Fibroblast of skin of right biceps (primary cell): ENCODE measurements at places on chromosomes 12 and 14.

- DNase-seq, result no peak
Measured at GRCh38 chr12:116773276-116773731, 35.2 kb downstream of the RNFT2 start.

DNA sequence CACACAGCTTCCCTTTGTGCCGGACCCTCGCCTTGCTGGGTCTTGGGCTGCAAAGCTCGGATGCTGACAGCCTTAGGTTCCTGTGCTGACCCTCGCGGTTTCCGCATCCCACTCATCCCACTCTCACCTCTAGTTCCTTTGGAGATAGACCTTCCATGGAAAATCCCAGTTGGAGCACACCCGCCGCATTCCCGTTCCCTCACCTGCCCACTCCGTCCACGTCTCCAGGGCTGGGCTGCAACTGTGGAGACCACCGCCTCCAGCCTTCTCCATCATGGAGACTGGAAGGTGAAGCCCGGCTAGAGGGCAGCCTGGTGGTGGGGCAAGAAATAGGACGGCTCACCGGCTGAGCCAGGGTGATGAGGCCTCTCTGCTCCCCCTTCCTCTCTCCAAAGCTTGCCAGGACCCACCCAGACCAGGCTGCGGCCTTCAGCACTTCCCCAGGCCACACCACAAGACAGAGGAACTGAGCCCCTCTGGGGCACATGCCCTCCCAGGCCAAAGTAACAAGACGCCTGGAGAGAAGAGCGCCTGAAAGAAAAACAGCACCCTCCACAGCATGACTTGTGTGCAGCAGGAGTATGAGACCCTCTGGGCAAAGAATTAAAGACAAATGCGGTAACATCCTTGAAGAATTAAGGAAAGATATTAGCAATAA is 15.0 kb downstream of the TMEM121 start:
- no peak for DNase-seq

DNA sequence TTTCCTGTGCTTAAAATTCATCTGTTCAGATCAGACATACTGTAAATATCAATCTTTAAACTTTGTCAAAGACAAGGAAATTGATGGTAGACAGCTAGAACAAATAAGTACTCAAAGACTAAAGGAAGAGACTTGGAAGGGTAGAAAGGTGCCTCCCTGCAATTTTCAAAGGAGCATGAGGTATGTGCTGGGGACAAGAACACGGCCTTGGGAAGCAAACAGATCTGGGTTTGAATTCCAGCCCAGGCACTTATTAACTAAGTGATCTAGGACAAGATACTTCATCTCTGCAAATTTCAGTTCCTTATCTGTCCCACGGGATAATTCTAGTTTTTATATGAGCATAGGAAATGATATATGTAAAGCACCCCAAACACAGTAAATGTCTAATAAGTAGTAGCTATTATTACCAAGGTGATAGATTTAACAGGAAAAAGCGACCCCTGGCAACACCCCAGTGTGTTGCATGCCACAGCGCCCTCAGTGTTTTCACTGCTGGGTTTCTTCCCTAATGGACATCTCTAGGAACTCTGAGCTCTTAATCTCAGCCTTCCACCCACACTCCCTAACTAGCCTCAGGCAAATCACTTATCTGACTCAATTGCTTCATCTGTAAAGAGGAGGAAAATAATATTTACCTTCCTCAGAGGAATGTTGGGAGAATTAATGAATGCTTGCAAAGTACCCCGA is 44.7 kb upstream of the BMP4 start:
- DNase-seq, result no peak

DNA sequence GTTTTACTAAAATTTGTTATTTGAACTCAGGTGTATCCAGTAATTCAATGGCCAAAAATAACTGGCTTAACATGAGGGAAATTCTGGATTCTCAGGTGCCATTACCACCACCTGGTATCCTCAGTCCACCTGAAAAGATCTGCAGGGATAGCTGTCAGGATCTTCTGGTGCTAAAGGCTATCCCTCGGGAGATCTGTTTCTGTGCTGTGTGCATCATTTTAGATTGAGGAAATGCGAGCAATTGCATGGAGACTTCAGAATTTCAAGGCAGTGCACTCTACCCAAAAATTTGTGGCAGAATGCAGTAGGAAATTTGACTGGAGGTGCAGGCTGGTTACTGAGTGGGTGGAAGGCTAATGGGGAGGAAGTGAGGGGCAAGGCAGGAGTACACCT is 26.4 kb downstream of the ZCCHC8 start:
- no peak for DNase-seq

DNA sequence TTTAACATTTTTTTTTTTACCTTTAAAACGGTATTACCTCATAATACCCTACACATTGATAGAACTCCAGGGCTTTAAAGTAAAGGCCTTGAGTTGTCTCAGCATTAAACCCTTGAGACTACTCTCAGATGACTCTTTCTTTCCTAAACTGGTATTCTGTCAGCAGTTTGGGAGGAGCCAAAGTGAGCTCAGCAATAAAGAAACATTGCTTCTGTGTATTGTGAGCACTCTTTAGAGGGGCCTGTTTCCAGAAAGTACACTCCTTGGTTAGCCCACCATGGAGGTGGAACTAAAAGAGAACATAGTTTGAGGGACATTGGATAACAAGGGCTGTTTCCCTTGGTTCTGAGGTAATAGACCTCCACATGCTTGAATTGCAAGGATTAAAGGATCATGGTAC is 20.4 kb downstream of the MAP3K12 start:
- DNase-seq, result no peak

DNA sequence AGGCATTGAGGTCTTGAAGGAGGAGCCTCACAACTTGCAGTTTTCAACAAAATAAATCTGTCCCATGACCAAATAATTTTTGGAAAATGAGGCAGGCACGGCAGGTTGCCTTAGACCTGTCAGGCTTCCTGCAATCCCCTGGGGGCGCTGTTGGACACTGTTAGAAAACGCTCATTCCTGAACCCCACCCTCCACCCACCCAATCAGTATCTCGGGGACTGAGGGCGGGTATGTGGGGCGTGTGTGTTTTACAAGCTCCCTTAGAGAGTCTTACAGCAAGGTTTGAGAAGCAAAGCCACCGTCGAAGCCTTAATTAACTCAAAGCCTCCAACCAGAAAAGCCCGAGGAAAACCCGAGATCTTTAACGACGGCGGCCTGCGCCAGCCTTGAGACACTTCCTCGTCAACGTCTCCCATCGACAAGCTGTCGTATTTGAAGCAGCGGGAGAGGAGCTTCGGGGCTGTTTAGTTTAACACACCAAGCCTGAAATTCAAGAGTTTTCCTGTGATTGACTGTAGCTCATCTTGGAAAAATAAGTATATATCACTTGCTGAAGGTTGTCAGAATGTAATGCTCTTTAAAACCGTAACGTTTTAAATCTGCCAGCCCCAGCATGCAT is 123.0 kb downstream of the GLT1D1 start:
- no peak for DNase-seq

DNA sequence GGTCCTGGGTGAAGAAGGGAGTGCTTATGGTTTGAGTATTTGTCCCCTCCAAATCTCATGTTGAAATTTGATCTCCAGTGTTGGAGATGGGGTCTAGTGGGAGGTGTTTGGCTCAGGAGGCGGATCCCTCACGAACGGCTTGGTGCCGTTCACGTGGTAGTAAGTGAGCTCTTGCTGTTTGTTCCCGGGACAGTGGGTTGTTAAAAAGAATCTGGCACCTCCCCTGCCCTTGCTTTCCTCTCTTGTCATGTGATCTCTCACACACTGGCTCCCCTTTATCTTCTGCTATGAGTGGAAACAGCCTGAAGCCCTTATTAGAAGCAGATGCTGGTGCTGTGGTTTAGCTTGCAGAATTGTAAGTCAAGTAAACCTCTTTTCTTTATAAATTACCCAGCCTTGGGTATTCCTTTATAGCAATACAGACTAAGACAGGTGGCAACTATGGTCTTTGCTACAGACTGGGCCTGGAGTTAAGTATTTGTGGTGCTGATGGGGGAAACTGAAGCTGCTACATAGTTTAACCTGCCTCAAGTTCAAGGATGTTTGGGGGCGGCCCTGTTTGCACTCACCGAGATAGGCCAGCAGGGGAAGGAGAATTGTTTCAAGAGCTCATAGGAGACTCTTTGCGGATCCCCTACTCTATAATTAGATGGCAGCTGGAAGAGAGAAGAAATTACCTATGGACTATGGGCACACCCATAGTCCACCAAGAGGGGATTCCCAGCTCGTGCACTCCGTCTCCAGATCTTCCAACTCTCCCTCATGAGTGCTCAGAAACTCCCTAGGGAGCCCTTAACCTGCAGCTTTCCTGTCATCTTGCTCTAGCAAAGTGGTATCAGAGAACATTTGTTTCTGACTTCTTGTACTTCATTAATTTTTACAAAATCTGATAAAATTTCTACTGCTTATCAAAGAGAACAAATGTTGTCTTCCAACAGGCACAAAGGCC is 164.6 kb downstream of the SLC15A5 start:
- DNase-seq, result peak; percentile 5

- DNase-seq, result no peak
Measured at GRCh38 chr12:20513189-20513588, 144.9 kb downstream of the PDE3A start.

DNA sequence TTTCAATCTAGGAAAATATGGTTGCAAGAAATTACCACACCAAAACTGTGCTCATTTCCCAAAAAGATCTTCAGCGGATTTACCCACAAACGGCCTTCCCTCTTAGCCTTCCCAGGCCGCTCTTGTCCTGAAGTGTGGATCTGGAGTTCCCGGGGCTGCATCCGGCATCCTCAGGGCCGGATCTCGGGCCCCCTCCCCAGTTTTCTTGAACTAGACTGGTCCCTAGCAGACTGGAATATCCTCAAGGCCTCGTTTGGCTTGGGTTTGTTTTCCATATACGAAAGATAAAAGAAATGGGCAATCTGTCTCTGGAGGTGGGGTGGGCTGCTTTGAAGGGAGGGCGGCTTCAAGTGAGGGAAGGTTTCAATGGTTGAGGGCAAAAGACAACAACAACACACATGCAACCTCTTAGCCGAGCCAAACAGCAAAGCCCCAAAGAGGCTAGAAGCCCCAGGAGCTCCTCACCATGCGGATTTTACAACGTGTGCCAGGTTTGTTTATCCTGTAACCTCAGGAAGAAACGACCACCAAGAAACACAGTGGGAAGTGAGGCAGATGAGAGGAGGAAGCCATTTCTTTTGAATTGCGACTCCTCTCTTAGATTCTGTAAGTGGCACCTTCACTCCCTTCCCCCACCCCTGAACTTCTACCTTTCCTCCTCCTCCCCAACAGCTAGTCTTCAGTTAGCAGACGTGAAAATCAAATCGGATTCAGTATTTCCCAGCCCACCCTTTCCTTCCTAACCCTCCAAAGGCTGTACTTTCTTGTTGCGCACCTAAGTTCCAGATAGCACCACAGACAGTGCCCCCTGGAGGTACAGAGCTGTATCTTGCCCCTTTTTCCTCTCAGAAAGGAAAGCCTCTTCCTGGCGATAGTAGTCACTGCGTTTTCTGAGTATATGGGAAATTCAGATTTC is 2.6 kb downstream of the MYF6 start:
- DNase-seq, result peak; percentile 6
